ENCODE measurements at places on chromosomes 12 and 14.

- no peak for DNase-seq
Observed at GRCh38 chr14:73295198-73295796, 58.0 kb downstream of the PAPLN start.

GRCh38 chr14:88910386-88910785 is 85.9 kb downstream of the TTC8 start:
- no peak for DNase-seq

DNA sequence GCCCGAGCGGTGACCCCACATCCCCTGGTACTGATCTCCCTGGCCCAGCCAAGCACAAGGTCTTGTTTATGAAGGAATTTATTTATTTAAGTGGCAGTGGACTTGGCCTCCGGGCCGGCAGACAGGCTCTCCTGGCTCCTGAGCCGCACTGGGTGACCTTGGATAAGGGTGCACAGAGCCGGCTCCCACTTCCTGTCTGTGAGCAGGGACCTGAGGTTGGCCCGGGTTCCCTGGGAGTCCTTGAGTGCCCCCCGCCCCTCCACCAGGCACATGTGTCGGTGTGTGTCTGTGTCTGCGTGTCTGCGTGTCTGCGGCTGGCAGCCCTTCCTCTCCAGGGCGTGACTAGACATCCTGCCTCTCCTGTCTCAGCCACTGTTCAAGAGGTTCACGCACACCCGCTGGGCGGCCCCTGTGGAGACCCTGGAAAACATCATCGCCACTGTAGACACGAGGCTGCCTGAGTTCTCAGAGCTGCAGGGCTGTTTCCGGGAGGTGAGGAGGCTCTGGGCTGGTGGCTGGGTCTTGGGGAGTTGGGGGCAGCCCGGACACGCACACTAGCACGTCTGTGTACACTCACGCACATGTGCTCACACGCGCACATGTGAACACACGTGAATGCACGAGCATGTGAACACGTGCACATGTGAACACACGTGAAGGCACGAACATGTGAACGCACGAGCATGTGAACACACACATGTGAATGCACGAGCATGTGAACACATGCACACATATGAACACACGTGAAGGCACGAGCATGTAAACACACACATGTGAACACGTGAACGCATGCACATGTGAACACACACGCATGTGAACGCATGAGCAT is 9.3 kb downstream of the TNFAIP2 start:
- DNase-seq: no peak

DNA sequence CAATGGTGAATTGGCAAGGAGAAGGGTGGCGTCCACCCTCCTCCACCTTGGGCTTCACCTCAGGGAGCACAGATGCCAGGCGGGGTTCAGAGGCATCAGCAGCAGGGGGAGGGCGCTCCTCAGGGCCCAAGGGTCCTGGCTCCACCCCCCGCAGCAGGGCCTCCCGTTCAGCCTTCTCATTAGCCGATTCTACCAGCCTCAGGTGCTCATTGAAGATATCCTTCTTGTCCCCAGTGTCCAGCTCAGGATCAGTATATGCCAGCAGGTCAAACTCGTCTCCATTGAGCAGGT is 19.3 kb upstream of the PRKAG1 start:
- no peak for DNase-seq

DNA sequence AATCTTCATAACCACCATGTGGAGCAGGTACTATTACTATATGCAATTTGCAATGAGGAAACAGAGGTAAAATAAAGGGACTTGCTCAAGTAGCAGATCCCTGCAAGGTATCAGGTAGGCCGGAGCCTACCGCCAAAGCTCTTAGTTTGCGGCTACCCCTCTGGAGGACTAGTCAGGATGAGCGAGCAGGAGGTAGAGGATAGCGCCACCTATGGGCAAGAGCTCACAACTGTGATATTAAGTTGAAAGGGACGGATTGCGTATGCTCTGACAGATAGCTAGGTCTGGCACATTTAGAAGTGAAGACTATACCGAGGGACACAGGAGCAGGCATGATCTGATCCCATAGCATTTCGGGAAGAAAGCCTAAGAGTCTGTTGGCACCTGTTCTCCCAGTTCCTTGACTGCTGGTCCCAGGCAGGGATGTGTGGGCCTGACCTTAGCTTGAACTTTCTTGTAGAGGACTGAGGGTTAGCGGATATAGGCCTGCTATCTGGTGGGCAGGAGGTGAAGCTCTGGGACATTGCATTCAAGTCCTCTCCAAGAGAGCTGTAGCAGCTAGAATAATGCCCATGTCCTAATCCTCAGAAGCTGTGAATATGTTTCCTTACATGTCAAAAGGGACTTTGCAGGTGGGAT is 48.0 kb downstream of the SLC17A8 start:
- DNase-seq: no peak

DNA sequence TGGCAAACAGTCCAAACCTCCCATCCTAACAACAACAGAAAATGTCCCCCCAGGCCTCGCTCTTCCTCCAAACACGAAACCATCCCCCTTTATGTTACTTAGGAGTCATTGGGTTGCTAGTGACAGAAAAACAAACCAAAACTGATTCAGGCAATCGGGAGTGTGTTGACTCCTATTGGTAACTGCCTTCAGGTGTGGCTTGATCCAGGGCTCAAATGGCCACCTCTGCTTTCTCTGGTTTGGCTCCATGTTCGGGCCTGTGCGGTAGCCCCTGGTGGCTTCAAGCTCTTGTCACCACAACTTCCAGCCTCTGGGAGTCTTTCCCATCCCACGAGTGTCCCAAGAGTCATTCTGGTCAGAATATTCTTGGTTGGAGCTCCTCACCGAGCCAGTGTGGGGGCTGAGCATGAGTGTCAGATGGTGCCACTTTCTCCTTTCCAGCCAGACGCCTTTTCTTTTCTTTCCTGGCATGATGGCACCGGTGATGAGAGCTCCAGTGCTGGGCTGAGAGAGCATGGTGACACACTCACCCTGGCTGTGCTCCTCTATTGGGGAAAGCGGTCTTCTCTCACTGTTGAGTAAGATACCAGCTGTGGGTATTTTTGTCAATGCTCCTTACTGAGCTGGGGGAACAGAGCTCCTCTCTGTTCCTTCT is 38.6 kb downstream of the NOC4L start:
- DNase-seq: no peak

- no peak for DNase-seq
Observed at GRCh38 chr14:65937079-65937959, 524.8 kb downstream of the FUT8 start.

- DNase-seq: no peak
Observed at GRCh38 chr12:113392520-113392919, 11.2 kb downstream of the SDS start.

- DNase-seq: no peak
Observed at GRCh38 chr14:80762641-80763228, 178.8 kb downstream of the CEP128 start.

- no peak for DNase-seq
Observed at GRCh38 chr14:32443890-32444661, 115.0 kb downstream of the AKAP6 start.

DNA sequence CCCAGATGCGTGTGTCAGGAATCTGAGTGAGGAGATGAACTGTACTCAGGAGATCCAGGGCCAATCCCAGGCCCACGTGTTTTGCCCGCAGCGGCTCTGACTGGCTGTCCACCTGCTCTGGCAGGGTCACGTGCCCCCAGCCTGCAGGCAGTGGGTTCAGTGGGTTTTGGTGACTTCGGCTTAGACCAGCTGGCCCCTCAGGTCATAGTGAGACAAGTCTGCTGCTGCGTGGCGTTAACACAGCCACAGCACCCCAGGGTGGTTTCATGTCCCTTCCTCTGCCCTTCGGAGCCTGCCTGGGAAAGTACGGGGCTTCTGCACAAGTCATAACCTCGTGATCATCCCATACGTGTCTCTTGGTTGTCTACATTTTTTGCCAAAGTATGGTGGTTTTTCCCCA is 2.6 kb downstream of the FBRSL1 start:
- no peak for DNase-seq

GRCh38 chr12:119589634-119590033 is 3.9 kb upstream of the TMEM233 start:
- DNase-seq: no peak

- no peak for DNase-seq
Observed at GRCh38 chr12:91616416-91616815, 433.8 kb upstream of the DCN start.

- DNase-seq: no peak
Observed at GRCh38 chr14:65934070-65934435, 521.5 kb downstream of the FUT8 start.

- no peak for DNase-seq
Observed at GRCh38 chr12:46160981-46161690, 107.7 kb downstream of the SLC38A1 start.

GRCh38 chr14:104130974-104131651 is 7.3 kb upstream of the KIF26A start:
- DNase-seq: no peak

DNA sequence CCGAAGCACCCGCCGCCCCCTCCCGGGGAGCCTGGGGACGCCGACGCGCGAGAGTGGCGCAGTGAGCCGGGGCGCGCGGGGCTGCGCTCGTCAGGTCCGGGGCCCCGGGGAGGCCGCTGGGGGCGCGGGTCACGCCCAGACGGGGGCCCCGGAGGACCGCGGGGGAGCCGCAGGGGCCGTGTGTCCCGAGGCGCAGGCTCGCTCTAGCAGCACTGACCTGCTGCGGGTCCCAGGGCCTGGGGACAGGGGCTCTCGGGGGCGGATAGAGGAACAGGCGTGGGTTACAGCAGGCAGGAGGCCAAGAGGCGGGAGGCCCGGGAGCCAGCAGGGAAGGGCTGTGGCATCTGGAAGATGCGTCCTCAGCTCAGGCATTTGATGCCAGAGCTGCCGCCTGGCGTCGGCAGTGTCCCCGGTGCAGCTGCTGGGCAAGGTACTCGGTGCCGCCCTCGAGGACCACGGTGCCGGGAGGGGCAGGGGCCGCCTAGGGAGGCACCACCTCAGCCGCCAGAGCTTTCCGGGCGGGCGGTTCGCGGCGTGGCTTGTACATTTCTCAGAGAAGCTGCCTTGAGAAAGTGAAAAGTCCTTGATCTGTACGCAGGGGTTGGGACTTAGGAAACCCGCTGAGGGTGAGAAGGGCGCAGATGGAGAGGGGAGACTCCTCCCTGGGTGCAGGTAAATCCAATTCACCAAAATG is 1.2 kb downstream of the WNT5B start:
- DNase-seq: peak; percentile 11

- DNase-seq: no peak
Observed at GRCh38 chr12:124392667-124393413, 97.9 kb downstream of the RFLNA start.

DNA sequence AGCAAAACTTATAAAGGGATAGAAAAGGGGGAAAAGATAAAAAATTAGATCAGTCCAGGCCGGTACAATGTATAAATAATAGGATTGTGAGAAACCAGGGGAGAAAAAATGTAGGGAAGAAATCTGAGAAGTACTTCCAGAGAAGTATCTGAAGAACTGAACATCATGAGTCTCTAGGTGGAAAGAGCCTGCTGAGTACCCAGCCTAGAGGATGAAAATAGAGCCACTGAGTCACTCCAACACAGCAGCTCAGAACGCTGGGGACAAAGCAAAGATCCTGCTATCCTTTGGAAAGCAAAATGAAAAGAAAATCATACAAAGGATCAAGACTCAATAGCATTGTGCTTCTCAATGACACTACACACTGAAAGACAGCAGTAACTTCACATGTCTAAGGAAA is 138.0 kb downstream of the ANO6 start:
- DNase-seq: no peak

DNA sequence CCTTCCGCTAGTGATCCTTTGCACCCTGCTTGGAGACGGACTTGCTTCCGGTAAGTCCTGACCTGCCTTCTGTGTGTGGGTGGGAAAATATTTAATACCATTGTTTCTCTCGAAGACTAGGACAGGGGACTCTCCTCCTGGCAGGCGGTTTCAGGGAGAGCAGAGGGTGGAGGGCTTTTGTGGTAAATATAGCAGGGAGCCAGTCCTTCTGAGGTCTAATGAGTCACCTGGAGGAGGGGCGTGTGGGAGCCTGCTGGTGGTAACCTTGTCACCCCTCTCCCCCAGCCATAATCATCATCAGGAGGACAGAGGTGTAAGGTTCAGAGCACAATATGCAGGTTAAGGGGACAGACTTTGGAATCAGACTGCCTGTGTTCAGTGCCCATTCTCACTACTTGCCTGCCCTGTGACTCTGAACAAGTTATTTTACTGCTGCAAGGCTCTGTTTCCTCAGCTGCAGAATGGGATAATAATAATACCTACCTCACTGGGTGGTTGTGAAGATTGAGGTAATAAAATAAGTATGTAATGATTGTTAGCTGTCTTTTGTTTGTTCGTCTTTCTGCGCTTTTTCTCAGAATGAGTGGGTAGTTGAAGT is 47.4 kb downstream of the SUSD6 start:
- no peak for DNase-seq

DNA sequence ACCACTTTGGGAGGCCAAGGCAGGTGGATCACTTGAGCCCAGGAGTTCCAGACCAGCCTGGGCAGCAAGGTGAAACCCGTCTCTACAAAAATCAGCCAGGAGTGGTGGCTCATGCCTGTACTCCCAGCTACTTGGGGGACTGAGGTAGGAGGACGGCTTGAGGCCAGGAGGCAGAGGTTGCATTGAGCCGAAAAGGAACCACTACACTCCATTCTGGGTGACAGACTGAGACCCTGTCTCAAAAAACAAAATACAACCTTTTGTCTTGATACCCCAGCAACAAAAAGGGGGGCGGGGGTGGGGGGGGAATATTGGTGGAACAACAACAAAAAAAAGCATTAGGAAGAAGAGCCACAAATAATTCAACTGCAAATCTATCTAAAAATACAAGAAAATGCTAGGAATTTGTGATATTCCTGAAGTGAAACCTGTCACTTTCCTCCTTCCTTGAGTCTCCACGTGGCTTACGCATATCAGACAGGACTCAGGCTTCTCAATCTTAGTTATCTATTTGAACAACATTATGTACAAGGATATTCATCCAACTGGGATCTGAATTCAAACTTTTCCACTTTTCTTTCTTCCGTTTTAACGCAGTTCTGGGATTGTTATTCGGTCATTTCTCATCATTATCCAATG is 1.3 kb downstream of the R3HDM2 start:
- no peak for DNase-seq

DNA sequence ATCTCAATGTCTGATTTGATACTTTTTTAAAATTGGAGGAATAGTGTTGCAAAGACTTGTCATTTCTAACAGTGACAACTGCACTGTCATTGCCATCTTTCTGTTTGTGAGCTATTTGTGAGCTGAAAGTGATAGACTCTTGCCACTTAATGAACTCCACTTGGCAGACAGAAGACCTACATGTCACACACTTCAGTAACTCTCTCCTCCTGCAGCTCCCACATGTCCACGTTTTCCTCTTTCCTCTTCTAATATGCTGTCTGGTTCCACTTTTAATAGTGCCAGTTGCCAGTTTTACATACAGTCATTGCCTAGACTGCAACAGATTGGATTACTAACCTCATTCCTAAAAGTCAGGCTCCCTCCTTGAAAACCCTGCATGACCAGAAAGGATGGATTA is 121.5 kb downstream of the CAPZA3 start:
- no peak for DNase-seq

- DNase-seq: no peak
Observed at GRCh38 chr12:26125400-26126339, 833 bp upstream of the BHLHE41 start.
